Esophagus muscularis mucosa (tissue), 4 donors: ENCODE measurements at places on chromosomes 6 and 20.

- H3K27me3 ChIP-seq, result no peaks in the 10 kb centered on the region
- no peak overlapping the region for H3K27ac ChIP-seq
- H3K4me1 ChIP-seq, result no peaks in the 10 kb centered on the region
- DNase-seq, result no peak
- no peak overlapping the region for H3K4me3 ChIP-seq
Observed at GRCh38 chr6:51166914-51167313, 348.2 kb downstream of the TFAP2B start.

GRCh38 chr6:143248359-143248758 lies 187.7 kb downstream of the AIG1 start:
- DNase-seq, result no peak
- no peaks in the 10 kb centered on the region for H3K36me3 ChIP-seq
- no peak overlapping the region for H3K4me3 ChIP-seq
- H3K27me3 ChIP-seq, result no peaks in the 10 kb centered on the region
- H3K4me1 ChIP-seq, result peaks cover 5% of the 10 kb centered on the region
- H3K27ac ChIP-seq, result no peak overlapping the region

DNA sequence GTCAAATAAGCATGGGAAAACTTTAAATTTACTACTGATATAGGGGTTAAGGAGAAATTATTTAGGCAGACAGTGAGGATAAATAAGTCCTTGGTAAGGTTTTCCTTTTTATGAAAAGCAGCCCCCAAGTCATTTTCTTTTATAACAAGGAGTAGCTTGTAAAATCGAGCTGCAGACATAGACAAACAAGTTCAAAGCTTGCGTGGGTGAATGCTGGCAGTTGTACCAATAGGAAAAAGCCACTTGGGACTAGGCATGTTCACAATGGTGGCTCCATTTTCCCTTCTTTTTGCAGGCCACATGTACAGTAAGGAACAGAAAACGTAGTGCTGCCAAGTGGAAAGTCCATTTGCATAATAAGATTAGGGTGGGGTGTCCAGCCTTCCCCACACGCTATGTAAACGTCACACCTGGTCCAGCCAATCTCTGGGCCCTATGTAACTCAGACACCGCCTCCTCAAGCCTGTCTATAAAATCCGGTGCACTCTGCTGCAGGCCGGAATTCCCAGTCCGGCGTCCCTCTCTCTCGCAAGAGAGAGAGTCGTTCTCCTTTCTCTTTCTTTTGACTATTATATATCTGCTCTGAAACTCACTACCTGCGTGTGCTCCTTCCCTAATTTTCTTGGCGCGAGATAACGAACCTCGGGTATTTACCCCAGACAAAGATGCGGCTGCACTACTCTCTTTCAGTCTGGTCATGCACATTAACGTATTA lies 217.1 kb upstream of the MAN1A1 start:
- no peak overlapping the region for H3K4me3 ChIP-seq
- no peaks in the 10 kb centered on the region for H3K4me1 ChIP-seq
- no peak overlapping the region for H3K27ac ChIP-seq
- no peaks in the 10 kb centered on the region for H3K36me3 ChIP-seq

DNA sequence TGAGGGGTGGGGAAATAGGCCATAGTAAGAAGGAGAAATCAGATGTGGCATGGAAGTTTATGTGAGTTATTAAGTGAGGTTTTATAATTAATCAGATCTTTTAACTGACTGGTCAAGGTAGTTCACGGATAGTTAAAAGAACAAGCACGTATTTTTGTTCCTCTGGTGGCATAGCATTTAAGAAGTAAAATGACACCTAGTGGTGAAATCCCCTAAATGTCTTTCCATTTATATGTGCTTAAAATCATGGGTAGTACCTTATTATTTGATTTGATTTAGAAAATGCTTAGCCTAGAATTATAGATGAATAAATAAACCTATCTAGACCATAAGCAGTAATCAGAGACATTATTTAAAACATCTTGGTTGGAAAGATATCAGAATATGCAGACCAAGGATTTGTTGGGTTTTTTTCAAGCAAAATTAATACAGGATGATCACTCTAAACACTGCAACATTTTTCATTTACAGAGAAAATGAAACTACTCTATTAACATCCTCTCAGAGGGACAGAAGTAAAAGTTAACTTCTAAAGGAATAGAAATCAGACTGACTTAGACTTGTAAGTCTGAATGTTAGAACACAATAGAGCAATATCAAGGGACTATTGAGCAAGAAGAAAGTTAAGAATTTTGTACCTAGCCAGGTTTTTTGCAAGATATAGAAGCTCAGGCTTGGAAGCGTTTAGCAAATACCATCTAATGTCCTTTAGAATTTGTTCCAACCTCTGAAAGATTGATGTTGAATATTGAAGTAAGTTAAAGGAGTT lies 81.1 kb downstream of the STXBP5 start:
- no peaks in the 10 kb centered on the region for H3K27me3 ChIP-seq
- H3K36me3 ChIP-seq, result peaks cover 4% of the 10 kb centered on the region
- no peak for DNase-seq
- peaks cover 6% of the 10 kb centered on the region for H3K4me1 ChIP-seq
- no peak overlapping the region for H3K4me3 ChIP-seq

- H3K27me3 ChIP-seq, result no peaks in the 10 kb centered on the region
- H3K4me1 ChIP-seq, result peaks cover 15% of the 10 kb centered on the region
- DNase-seq, result no peak
- H3K4me3 ChIP-seq, result no peak overlapping the region
Observed at GRCh38 chr6:166465003-166465399, 82.3 kb upstream of the MPC1 start.

DNA sequence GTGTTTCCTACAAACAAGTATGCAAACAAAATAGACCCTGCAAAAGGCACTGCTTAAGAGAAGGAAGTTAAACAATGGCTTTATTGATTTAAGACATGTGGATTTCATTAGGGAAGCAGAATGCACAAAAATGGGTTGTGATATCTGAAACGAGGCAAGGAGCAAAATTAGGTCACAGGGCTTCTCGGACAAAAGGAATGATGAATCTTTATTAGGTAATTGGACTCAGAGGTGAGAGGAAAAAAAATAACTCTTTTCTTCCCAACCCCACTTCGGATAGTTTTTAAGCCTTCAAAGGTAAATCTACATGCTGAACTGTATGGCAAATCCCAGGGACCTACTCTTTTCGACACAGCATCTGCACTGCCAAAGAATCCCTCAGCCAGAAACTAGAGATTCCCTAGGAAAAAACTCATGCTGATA lies 183.0 kb upstream of the TAB2 start:
- no peaks in the 10 kb centered on the region for H3K27me3 ChIP-seq
- no peaks in the 10 kb centered on the region for H3K36me3 ChIP-seq
- no peak overlapping the region for H3K4me3 ChIP-seq
- H3K27ac ChIP-seq, result no peak overlapping the region

GRCh38 chr6:151652325-151652724 lies 155.2 kb upstream of the ESR1 start:
- no peak overlapping the region for H3K27ac ChIP-seq
- no peaks in the 10 kb centered on the region for H3K27me3 ChIP-seq
- H3K4me1 ChIP-seq, result no peaks in the 10 kb centered on the region
- DNase-seq, result no peak
- no peak overlapping the region for H3K4me3 ChIP-seq
